ENCODE measurements at places on chromosomes 4 and X. TPM values are rescaled to one million over a fixed set of nuclear protein-coding genes. Genes with fewer than 3 reads are reported as not detected.

DNA sequence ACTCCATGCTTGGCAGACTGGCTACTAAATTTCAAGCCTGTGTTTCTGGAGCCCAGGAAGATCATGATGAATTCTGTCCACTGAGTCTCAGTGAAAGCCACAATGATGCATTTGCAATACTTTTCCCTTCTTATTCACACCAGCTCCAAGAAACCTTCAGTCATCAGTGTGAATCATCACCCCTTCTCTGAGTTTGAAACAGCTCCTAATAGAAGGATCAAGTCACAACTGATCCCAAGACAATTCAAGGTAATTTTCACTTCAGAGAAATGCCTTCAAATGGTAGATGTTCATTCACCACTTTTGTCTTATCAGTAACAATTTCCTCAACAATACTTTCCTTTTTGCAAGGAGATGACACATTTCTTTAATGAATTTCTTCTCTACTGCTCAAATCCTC is 257.4 kb downstream of the NLGN4X start:
- DNase-seq, result no peak

GRCh38 chr4:76718831-76719230 is 179.1 kb downstream of the SOWAHB start:
- DNase-seq, result no peak

DNA sequence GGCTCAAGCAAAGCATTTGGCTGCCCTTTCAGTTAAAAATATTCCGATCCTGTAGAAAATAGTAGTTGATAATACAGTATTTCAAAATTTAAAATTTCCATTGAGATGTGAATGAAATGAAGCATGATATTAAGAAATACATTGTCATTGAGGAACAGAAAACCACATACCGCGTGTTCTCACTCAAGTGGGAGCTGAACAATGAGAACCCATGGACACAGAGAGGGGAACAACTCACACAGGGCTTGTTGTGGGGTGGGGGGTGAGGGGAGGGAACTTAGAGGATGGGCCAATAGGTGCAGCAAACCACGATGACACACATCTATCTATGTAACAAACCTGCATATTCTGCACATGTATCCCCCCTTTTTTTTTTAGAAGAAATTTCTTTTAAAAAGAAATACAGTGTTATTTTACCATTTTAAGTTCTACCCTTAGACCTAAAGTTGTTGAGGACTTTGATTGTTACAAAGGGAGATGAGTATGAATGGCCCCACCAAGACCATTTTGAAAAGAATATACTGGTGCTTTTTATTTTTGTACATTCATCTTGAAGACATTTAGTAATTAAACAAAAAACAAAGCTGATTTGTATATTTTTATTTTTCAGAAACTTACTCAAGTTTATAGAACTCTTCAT is 52.0 kb upstream of the IL13RA1 start:
- no peak for DNase-seq

GRCh38 chr4:53589511-53589910 is 1.8 kb downstream of the LNX1 start:
- no peak for DNase-seq

DNA sequence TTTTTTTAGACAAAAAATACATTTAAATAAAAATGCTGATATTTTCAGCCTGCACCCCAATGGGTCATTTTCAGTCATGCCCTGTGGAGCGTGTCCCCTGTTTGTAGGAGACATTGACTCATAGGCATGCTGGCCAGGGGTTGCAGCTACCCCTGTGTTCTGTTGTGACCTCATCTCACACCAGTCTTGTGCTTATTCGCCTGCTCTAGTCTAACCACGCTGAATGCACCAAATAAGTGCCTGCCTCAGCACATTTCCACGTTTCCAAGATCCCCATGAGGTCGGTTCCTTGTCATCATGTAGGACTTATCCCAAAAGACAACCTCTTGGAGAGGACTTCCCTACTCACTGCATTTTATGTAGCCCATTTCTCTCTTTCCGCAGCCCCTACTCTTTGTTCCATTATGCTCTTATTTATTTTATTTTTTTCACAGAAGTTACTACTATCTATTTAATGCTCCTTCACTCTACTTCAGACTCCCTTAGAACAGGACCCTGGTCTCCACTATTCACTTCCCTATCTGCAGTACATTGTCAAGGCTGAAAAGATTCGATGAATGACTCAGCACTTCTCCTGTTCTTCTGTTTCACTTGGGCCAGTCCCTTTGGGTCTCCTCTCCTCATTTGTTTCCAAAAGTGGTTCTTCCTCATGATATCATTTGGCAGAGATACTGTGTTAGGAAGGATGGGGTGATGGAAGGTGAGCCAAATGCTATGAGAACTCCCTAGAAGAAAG is 109.7 kb downstream of the MSL3 start:
- DNase-seq, result no peak

GRCh38 chrX:154517101-154517781 is 1.2 kb upstream of the FAM3A start:
- DNase-seq, result no peak

DNA sequence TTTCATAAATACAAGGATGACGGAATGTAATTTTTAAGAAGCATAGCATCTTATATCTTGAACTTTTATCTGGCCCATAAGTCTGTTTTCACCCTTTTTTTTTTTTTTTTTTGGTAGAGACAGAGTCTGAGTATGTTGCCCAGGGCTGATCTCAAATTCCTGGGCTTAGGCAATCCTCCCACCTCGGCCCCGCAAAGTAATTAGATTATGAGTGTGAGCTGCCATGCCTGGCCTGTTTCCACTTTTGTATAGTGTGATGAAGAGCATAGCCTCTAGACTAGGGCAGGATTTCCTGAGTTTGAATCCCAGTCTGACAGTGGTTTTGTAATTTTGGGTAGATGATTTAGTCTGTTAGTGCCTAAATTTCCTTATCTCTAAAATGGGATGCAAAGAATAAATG is 11.0 kb downstream of the STIM2 start:
- DNase-seq, result no peak

DNA sequence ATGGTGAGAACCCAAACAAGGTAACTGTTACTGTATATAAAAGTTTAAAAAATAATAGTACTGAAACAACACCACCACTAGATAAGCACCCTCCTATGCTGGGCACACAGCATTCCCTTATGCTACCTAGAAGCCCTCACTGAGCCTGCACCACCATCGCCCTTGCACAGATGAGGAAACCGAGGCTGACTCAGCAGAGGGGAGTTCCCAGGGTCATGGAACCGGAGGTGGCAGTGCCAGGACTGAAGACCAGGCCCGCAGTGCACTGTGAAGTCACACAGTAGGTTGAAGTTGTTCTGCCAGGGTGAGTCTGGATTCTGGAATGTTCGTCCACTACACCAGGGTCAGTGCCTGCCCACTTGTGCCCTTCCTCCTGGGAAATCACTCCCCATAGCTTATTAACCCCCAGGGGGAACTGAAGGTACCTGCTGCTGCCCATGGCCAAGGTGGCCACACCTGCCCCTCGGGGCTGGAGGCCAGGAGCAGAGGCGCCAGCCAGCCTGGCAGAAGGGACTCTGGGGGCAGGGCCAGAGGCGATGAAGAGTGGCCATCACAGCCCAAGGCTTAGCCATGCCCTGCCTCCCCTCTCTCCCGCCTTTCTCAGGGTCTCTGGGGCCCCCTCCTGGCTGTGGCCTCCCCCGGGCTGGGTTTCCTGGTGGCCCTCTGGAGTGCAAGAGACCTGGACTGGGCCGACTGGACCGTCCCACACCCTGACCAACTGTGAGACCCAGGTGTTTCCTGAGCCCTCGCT is 15.1 kb upstream of the ABLIM2 start:
- DNase-seq, result no peak

DNA sequence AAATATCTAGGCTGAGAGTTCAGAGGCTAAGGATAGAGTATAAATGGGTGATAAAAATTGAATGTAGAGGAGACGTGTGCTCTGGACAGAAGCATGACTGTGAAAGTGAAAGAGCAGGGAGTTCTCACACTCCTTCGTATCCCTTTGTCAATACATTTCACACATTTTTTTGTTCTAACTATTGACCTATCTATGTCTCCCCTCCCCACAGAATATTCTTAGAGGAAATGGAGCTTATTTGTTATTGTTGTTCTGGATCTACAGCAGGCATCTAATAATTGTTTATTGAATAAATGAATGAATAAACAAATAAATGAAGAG is 57.6 kb downstream of the ENPEP start:
- no peak for DNase-seq

DNA sequence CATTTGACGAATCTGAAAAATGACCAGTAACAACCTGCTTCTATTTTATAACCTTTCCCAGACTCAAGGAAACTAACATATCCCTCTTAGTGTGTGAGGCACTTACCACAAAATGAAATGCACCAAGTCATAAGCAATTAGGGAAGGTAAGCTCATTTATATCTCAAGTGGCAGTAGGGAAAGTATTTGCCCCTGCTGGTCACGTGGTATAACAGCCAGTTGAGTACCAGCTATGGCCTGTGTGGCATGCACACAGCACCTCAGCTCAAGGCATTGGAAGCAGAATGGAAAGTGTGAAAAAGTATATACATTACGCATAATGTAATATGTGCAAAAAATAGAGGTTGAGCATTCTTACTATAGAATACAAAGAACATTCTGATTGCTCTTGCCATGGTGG is 178.3 kb upstream of the GYPA start:
- DNase-seq, result no peak

GRCh38 chr4:40322811-40323210 is 12.3 kb upstream of the CHRNA9 start:
- DNase-seq, result no peak

DNA sequence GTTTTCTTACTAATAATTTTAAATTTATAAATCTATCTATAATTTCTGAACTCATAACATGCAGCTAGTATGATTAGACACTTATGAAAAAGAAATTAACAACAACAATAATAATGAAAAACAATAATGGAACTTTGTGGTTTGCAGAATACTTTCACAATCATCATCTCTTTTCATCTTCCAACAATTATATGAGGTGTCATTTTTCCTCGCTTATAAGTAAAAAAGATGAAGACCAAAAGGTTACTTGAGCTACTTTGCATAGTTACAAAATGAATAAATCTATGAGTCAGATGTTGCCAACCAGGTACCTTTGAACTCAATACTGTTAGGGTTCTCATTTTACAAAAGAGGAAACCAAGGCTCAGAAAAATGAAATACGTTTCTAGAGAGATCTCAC is 98.5 kb upstream of the ELOVL6 start:
- DNase-seq, result no peak

GRCh38 chr4:103097112-103097511 is 2.5 kb downstream of the BDH2 start:
- no peak for DNase-seq

GRCh38 chrX:17705211-17705610 is 32.1 kb upstream of the SCML1 start:
- DNase-seq, result no peak

DNA sequence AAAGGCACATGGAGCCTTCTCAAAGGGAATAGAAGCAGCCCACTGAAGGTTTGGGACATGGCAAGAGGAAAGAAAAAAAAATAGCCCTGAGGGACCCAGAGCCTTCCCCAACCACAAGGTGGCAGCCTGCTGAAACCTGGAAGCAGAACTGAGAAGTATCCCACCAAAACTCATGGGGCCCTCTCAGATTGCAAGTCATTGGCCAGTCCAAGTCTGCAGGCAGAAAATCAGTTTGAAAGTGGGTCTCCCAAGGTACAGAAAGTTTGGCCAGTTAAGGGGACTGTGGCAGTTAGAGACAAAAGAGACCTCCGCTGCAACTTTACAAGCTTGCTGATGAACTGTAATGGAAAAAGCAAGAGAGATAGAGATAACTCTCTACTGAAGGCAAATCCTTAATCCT is 155.8 kb downstream of the ANTXR2 start:
- no peak for DNase-seq

- DNase-seq, result no peak
These were observed 98.6 kb upstream of the SCML1 start for GRCh38 chrX:17638731-17639130.

GRCh38 chr4:11791797-11792196 is 363.1 kb upstream of the HS3ST1 start:
- no peak for DNase-seq

- no peak for DNase-seq
These were observed 68.9 kb downstream of the HTRA3 start for GRCh38 chr4:8338351-8338961.

GRCh38 chr4:4585012-4585670 is 43.3 kb upstream of the STX18 start:
- DNase-seq, result no peak

DNA sequence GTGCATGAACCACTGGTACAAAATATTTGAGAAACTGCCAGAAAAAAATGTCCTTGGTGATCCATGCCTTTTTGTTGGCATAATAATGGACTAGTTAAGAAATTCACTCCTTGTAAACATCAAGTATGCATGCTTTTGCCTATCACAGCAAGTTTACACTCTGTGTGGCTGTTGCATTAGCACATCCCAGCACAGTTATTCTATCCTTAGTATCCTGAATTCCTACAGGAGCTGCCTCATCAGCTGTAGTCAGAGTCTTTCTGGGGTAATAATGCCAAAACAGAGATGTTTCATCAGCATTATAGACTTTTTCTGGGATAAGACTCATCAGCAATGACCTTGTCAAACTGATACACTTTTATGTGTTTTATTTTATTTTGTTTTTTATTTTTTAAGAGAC is 82.8 kb downstream of the CHIC2 start:
- DNase-seq, result no peak

DNA sequence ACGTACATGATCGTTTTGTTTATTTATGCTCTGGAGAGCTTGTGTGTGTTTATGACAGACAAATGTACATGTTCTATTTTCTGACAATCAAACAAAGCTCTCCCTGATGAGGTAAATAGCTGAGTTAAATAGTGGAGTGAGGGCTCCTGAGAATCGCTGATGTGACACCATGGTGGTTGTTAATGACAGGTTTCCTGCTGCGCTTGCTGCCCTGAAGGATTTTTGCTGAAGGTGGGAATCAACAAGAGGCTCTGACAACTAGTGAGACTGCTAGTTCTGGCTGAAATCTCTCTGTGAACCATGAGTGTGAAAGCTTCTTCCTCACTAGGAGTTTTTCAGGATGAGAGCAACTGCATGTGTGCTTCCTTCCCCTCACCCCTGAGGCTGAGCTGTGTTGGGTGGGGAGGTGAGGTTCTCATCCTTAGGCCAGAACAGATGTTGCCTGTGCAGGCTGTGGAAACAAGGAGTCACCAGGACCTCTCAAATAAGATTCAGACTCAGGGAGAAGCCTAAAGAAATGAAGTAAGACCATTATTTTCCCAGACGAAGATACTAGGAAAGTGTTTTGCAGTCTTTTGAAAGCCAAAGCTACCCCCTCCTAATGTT is 173.4 kb upstream of the JADE1 start:
- no peak for DNase-seq

TENM3 gene
- 13.3 TPM for polyA plus RNA-seq

ENPEP gene
- 155 TPM for polyA plus RNA-seq

EREG gene
- 0.16 TPM for polyA plus RNA-seq

TMPRSS11A gene
- not detected for polyA plus RNA-seq

PSAPL1 gene
- polyA plus RNA-seq, result not detected

CT45A10 gene
- polyA plus RNA-seq, result not detected

DOCK11 gene
- 23.2 TPM for polyA plus RNA-seq

F8A2 gene
- not detected for polyA plus RNA-seq

ARAF gene
- 56.8 TPM for polyA plus RNA-seq

MAGED4 gene
- polyA plus RNA-seq, result 45.3 TPM

LCORL gene
- polyA plus RNA-seq, result 28.5 TPM

GSX2 gene
- polyA plus RNA-seq, result not detected
